ENCODE measurements at places on chromosomes 11 and 22. TPM values are rescaled to one million over a fixed set of nuclear protein-coding genes. Genes with fewer than 3 reads are reported as not detected.

DNA sequence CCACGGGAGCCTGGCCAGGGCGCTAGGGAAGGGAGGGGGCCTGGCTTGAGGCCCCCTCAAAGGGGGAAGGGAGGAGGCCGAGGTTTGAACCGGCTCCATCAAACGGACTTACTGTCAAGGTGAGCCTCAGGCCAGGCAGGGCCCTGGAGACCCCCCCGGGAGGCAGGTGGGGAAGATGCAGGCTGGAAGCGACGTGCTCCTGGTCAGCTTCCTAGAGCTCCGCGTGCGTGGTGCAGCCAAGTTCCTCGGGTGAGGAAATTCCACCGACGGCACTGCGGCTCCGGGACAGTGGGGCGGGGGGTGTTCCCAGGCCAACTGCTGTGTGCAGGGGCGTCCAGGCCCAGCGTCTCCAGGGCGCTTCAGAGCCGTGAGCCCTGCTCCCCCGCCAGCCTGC is 7.2 kb upstream of the TRABD start:
- peaks cover 7% of the 10 kb centered on the region for H3K27me3 ChIP-seq
- no peak overlapping the region for H3K4me3 ChIP-seq
- peaks cover 2% of the 10 kb centered on the region for H3K4me1 ChIP-seq
- no peak for DNase-seq
- no peaks in the 10 kb centered on the region for H3K36me3 ChIP-seq
- no peak overlapping the region for H3K27ac ChIP-seq

- no peak overlapping the region for H3K27ac ChIP-seq
- peaks cover 19% of the 10 kb centered on the region for H3K4me1 ChIP-seq
- H3K36me3 ChIP-seq = no peaks in the 10 kb centered on the region
- DNase-seq = peak; percentile 44
- peak overlapping the region; percentile 45 for H3K4me3 ChIP-seq
- H3K27me3 ChIP-seq = peaks cover 7% of the 10 kb centered on the region
These were observed 11.7 kb upstream of the GLYATL1 start for GRCh38 chr11:58927393-58928106.

DNA sequence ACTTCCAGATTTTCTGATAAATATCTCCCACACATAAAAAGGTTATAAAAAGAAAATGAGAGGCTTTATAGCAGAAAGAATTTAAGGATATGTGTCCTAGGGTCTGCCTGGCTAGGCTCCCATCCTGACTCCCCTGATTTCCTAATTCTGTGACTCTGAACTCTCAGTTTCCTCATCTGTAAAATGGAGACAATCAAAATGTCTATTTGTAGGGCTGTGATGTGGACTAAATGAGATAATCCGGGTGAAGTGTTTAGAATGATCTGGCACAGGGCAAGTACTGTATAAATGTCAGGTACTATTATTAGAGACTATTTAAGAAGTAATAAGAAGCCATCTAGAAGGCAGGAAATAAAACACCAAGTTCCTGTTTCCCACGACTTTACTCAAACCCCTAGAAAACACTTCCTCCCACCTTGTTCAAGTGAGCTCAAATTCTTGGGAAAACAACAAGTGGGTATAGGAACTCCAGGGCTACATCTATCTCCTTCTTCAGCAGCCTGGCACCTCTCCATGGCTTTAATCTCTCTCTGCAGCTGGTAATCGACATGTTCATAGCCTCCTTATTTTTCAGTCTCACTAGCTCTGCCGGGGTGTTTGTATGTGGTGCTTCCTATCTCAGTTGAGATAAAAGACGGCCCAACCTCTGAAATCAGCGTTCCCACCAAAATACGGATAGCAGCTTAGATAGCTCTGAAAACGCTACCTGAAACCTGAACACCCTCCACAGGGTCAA is 6.7 kb downstream of the ASCC2 start:
- peaks cover 11% of the 10 kb centered on the region for H3K4me1 ChIP-seq
- no peak overlapping the region for H3K27ac ChIP-seq
- H3K27me3 ChIP-seq = no peaks in the 10 kb centered on the region
- no peak for DNase-seq
- peaks cover 17% of the 10 kb centered on the region for H3K36me3 ChIP-seq

GRCh38 chr11:72122607-72123006 is 10.1 kb upstream of the ANAPC15 start:
- H3K36me3 ChIP-seq = no peaks in the 10 kb centered on the region
- H3K27ac ChIP-seq = no peak overlapping the region
- DNase-seq = no peak
- no peak overlapping the region for H3K4me3 ChIP-seq

DNA sequence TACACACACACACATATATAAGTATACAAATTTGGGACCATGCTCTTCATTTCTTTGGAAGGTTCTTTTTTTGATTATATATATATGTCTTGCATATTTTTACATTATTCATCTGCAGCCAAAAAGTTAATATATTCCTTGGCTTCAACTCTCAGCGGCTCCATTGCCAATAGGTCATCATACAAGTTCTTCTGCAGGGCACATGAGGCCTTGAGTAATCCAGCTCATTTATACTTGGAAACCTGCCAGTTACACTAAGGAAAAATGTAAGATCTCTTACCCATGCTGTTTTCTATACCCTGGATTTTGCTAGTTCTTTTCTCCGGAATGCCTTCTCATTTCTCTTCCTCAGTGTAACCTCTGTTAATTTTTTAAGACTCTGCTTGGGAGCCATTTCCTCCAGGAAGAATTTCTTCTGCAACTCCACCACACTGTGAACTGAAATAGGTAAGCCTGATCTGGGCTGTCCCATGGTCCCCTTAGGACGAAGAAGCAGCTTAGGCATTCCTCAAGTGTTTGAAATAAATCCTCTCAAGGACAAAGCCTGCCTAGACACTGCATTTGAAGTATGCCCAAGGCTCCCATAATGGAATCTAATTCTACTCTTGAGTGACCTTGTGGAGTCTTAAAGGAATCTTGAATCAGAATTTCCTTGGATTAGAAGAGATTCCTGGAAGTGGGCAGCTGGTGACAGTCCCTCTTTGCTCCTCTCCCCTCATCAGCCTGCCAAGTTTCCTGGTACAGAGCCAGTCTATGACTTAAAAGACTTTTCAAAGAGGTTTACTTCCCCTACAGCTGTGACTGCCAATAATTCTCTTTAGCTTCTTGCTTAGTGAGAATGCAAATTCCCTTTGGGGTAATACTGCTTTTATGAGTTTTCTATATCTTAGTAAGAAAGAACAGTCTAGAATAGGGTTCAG is 182.8 kb downstream of the C11orf87 start:
- H3K4me1 ChIP-seq = no peaks in the 10 kb centered on the region
- no peak for DNase-seq
- H3K4me3 ChIP-seq = no peak overlapping the region
- no peaks in the 10 kb centered on the region for H3K27me3 ChIP-seq

GRCh38 chr11:119055901-119056300 is 1.1 kb downstream of the HYOU1 start:
- peak overlapping the region; percentile 86 for H3K4me3 ChIP-seq
- DNase-seq = peak; percentile 30
- H3K36me3 ChIP-seq = peaks cover 47% of the 10 kb centered on the region

Gene BCO2
- 1.4 TPM for total RNA-seq

Gene OR4C12
- not detected for total RNA-seq

Gene JAM3
- 26.8 TPM for total RNA-seq
